ENCODE measurements at places on chromosomes 2 and 18.

- no peak for DNase-seq
Observed at GRCh38 chr2:26668041-26668440, 24.5 kb upstream of the KCNK3 start.

- no peak for DNase-seq
Observed at GRCh38 chr2:129904532-129905446, 74.7 kb upstream of the RAB6C start.

- DNase-seq: no peak
Observed at GRCh38 chr2:32166115-32166574, 481 bp downstream of the SLC30A6 start.

DNA sequence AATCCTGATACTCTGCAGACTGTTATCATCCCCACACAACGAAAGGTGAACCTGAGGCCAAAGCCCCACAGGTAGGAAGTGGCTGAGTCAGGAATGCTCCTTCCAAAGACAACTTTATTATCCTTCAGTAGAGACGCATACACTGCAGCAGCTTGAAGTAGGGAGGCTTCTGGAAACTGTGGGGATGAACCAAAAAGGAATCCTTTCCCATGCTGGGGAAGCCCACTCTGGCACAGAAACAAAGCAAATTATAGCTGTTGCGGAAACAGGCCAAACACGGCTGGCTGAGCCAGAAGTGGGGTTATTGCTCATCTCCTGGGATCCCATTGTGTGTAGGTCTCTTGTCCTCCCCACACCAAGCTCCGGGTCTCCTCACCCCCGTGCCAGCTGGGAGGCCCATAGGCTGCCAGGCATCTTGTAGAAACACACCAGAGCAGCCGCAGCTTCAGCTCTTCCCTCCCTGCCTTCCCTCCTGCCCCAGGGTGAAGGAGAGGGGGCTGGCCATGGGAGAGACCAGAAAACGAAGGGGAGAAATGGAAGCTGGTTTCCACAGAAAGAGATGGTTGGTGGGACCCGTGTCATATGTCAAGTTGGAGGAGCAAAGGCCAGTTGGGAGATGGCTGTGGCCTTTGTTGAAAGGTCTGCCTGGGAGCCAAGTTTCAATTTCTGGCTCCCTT, 176.9 kb upstream of the NABP1 start:
- peak; percentile 32 for DNase-seq

DNA sequence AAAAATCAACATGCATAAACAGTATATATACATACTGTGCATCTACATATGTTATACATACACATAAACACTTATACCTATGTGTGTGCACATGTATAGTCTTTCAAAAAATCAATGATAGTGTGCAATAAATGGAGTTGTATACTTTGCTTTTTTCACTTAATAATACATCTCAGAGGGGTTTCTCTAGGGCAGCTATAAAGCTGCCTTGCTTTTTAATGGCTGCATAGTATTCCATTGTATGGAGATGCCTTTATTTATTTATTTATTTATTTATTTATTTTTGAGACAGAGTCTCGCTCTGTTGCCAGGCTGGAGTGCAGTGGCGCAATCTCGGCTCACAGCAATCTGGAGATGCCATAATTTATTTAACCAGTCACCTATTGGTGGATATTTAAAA, 7.4 kb upstream of the RNF125 start:
- DNase-seq: no peak

DNA sequence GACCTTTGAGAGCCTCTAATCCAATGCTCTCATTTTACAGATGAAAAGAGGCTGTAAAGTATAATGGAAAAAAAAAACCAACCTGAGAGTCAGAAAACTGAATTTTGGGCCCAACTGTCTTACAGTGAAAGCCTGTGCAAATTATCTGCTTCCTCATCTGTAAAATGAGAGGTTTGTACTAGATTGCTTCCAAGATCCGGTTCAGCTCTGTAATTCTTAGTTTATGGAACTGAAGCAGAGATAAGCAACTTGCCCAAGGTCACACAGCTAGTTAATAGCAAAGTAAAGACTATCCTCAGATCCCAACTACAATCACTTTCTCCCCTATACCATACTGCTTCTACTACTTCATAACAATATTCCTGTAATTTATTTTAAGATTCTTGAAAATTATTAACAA, 6.3 kb downstream of the TLK1 start:
- DNase-seq: no peak
